CD14-positive monocyte (primary cell): ENCODE measurements at places on chromosomes 7 and 10. TPM values are rescaled to one million over a fixed set of nuclear protein-coding genes. Genes with fewer than 3 reads are reported as not detected.
A peak's percentile ranks its signal among the peaks of the same experiment; 100 is the strongest.

- H3K27ac ChIP-seq = peak overlapping the region; percentile 91
- no peak overlapping the region for H3K4me3 ChIP-seq
- no peaks in the 10 kb centered on the region for H3K36me3 ChIP-seq
- peaks cover 96% of the 10 kb centered on the region for H3K4me1 ChIP-seq
- DNase-seq = peak; percentile 69
These were observed 202.1 kb downstream of the PTEN start for GRCh38 chr10:88065383-88066049.

The UCMA gene
- polyA plus RNA-seq = not detected

GRCh38 chr10:70190581-70190980 is 20.3 kb upstream of the SAR1A start:
- no peaks in the 10 kb centered on the region for H3K27me3 ChIP-seq
- no peaks in the 10 kb centered on the region for H3K36me3 ChIP-seq
- DNase-seq = no peak
- H3K27ac ChIP-seq = no peak overlapping the region

DNA sequence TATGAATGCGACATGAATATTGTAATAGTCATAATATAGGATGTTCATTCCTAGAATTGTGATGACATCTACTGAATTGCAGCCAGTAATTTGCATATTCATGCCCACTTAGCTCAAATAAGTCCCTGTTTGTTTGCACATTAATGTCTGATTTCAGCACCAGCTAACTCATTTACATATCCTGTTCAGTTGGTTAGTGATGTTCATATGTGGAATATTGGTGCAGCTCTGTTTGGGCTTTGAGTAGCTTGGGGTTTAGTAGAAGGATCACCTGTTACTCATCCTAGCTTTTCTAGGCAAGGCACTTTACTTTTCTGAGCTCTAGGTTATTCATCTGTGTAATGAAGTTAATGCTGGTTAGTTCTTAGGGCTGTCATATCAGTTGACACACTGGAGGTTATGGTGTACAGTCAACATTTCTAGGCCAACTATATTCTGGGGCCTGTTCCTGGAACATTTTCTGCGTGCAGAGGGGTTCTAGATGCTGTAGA is 238.4 kb downstream of the EXOC4 start:
- no peak overlapping the region for H3K4me3 ChIP-seq
- DNase-seq = no peak
- no peaks in the 10 kb centered on the region for H3K36me3 ChIP-seq
- no peaks in the 10 kb centered on the region for H3K4me1 ChIP-seq
- no peaks in the 10 kb centered on the region for H3K27me3 ChIP-seq

The CARD11 gene
- polyA plus RNA-seq = 0.17 and 0.31 TPM in 2 replicates

The TRIM73 gene
- polyA plus RNA-seq = not detected
